ENCODE measurements at places on chromosomes 12 and 14.

- no peak for DNase-seq
Observed at GRCh38 chr12:40727774-40728483, 35.7 kb downstream of the CNTN1 start.

- peak; percentile 83 for DNase-seq
Observed at GRCh38 chr12:123267991-123268843, 3.4 kb downstream of the CDK2AP1 start.

DNA sequence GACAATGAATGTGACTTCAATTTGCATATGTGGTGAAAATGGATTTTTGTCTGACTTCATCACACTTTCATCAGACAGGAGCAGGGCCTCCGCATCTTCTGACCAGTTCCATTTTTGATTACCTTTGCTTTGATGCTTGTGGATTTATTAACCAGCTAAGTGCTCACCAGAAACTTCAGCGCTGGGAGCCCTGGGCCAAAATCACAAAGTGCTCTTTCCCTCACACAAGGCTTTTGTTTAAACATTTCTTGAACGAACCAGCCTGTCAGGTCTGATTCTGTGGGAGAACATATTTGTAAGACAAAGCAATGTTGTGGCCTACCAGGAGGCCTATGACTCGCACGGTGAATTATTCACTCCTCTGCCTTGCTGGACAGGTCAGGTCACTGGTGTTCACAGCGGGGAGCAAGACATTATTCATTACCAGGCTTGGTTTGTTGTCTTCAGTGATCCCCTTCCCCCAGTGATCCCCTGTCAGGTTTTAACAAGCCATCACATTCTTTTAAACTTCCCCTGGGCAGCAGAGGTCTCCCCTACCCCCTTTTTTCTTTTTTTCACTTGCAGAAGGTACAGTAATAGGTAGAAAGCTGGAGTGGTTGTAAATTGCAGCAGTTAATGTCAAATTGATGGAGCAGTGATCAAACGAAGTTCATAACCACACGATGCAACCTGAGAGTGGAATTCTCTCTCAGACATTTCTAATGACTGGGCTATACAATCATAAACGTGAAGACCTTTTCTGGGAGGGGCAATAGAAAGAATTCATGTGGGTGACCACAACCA is 167.5 kb upstream of the PRICKLE1 start:
- no peak for DNase-seq

- no peak for DNase-seq
Observed at GRCh38 chr12:129887101-129887500, 16.7 kb downstream of the TMEM132D start.

DNA sequence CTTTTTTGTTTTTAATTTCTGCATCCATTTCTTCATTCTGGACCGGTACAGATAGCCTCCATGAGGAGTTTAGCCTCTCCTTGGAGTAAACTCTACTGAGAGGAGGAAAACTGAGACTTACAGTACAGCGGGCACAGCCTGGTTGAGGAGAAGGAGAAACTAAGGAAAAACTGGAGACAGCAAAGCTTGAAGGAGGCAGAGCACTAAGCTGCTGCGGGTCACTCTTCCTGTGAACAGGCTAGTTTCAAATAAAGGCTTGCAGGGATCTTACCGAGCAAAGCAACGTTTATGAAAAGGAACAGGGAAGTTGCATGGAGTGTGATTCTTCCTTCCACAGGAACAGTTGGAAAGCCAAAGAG is 348 bp upstream of the SSTR1 start:
- no peak for DNase-seq

- no peak for DNase-seq
Observed at GRCh38 chr14:50929506-50929905, 14.8 kb downstream of the PYGL start.

- DNase-seq: peak; percentile 53
Observed at GRCh38 chr12:27635349-27635972, 60.8 kb upstream of the REP15 start.

DNA sequence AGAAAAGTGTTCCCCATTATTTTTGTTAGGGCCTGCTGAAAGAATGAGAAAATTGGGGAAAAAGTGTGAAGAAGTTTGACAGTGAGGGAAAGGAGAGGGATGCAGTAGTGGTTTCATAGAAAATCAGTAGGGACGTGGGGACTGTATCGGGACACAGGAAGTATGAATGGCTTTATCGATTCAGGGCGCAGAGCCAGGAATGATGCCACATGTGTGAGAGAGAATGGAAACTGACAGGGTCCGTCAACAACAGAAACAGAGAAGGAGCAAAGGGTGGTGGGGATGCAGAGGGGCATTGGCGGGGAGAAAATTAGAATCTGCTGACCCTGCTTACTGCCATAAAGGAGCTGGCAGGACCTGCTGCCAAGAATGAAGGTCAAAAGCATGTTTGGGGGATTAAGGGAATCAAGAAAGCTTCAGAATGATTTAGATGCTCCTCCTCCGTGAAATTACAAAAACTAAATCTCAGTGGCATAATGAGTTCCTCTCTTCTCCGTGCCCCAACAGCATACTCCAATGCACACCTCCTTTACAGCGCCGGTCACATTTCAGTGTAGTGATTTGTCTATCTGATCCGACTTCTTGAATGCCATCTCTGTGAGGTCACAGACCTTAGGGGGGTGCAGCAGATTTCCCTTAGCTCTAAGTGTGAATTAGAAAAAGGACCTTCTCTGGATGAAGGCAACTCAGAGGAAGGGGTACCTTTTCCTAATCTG is 92.6 kb downstream of the EMP1 start:
- DNase-seq: no peak

- DNase-seq: peak; percentile 86
Observed at GRCh38 chr12:67609226-67609870, 39.2 kb upstream of the DYRK2 start.

- DNase-seq: no peak
Observed at GRCh38 chr14:98408024-98408555, 863.9 kb downstream of the BCL11B start.

DNA sequence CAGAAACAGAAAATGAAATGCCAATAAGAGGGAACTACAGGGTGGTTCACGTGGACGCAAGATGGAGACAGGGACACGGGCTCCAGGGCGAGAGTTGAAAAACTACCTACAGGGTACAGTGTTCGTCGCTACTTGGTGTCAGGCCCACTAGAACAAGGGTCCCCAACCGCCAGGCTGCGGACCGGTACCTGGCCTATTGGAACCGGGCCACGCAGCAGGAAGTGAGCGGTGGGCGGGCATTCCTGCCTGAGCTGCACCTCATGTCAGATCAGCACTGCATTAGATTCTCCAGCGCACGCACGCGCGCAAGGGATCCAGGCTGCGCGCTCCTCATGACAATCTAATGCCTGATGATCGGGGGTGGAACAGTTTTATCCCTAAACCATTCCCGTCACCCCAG is 14.8 kb downstream of the INF2 start:
- no peak for DNase-seq

- DNase-seq: no peak
Observed at GRCh38 chr12:130920119-130920703, 33.5 kb upstream of the ADGRD1 start.

GRCh38 chr12:39612250-39612649 is 7.4 kb downstream of the ABCD2 start:
- no peak for DNase-seq

- no peak for DNase-seq
Observed at GRCh38 chr14:101475456-101476257, 85.6 kb upstream of the DIO3 start.

GRCh38 chr14:60686865-60687264 is 37.3 kb downstream of the SIX4 start:
- DNase-seq: no peak

GRCh38 chr14:100155049-100155621 is 4.3 kb downstream of the DEGS2 start:
- DNase-seq: peak; percentile 22

DNA sequence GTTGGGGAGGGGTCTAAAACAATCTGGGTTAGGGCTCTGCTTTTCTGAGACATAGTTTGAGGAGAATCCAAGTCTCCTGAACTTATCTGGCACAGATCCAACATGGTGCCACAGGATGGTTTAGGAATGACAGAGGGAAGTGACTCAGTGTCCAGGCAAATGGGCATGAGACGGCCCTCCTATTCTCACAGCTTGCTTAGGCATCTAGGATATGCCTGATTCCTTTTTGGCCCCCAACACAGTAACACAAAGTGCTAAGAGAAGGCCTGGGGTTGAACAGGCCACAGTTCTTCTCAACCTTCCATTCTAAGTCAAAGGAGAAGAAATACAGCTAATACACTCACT is 117.7 kb downstream of the ZFP36L1 start:
- no peak for DNase-seq

DNA sequence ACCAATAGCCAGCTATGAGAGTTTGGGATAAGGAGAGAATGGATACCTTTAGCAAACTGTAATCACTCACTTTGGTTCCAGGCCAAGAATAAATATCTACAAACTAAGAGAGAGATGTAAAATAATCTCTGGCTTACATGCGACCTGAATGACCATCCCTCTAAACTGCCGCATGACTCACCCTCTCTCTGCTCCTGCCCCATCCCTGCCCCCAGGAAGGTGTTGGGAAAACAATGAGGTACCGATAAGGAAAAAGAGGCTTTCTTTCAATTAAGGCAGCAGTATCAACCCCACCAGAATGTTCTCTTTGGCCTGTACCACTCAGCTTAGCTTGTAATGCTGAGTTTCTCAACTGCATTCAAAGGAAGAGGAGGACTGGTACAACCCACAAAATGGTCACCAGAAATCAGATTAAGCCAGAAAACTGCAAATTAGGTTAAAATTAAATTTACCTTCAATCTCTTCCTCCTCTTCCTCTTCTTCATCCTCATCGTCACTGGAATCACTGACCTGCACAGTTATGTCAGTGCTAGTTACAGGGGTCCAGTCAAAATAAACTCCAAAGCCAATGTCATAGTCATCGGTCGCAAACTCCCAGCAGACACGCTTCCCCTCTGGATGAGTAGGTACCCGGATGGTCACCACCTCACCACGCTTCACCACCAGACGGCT is 22.0 kb downstream of the GSTZ1 start:
- no peak for DNase-seq

DNA sequence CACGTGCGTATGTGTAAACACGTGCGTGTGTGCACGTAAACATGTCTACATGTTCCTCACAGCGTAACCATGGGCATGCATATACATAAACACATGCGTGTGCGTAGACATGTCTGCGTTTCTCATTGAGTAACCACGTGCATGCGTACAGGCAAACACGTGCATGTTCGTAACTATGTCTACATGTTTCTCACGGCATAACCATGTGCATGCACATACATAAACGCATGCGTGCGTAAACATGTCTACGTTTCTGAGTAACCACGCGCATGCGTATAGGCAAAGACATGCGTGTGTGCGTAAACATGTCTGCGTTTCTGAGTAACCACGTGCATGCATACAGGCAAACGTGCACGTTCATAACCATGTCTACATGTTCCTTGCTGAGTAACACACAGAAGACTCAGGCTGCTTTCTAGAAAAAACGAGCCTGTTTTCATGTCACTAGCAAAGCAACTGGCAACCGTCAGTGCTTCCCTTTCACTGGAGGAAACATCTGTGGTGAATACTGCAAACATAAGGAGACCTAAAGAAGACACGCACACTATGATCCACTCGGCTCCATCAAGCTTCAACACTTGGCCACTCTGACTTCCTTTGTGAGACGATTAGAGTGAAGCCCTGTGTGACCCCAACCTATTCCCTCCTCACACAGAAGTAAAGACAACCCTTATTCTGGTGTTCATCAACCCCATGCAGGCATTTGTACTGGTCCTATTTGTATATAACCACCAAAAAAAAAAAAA is 28.8 kb downstream of the POLE start:
- no peak for DNase-seq

GRCh38 chr12:124539084-124540041 is 28.0 kb downstream of the NCOR2 start:
- DNase-seq: no peak

DNA sequence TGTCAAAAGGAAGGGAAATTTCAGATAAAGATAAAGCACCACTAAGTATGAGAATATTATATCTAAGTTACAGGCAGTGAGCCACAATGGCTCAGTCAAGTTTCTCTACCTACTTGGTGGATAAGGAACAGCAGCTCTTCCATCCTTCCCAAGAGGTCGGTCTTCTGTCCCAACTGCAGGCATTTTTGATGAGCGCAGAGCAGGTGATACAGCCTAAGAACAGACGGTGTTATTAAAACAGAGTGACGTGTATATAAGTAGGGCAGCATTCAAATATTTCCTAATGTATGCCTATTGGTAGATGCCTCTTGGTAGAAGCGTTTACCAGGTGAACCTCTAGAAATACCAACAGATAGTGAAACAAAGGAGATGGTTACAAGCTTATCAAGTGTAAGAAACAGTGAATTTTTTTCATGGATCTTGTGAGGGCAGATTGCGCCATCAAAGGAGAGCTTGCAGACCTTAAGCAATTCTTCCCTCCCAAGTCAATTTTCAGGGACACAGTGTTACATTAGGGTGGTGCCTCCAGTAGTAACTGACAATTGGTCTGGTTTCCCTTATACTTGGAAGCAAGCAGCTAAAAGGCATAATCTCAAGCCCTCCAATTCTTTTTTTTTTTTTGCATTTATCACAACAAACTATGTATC is 274.5 kb downstream of the MED13L start:
- DNase-seq: no peak

GRCh38 chr12:129312048-129312447 is 458.8 kb downstream of the GLT1D1 start:
- no peak for DNase-seq

- no peak for DNase-seq
Observed at GRCh38 chr12:124867401-124867930, 3.8 kb upstream of the SCARB1 start.
